Common myeloid progenitor, CD34-positive (primary cell): ENCODE measurements at places on chromosomes 5 and 9.

- peak; percentile 62 for DNase-seq
Measured at GRCh38 chr5:81898403-81898802, 73.4 kb upstream of the ATG10 start.

DNA sequence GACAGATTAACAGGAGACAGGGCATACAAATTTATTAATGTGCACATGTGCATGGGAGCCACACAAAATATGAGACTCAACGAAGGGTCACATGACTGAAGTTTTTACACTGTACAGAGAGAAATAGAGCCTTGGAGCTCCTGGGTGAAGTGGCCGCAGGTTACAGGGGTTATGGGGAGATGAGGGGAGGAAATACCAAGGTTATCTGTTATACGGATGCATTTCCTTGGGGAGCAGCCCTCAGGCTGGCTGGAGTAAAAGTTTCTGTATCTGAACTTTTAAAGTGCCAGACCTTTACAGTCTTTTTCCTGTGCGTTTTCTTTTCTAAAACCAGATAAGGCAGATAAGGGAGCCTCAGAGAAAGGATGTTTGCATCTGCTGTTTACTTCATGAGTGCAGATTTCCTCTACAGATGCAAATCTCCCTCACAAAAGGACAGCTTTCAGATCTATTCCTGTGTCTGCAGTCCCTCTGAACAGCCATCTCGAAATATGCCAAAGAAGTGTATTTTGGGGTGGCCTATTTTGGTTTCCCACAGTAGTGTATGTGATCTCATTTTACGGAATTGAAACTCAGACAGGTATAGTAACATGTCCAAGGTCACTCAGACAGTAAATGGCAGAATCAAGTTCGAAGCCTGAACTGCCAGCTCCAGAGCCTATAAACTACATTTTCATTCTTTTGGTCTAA is 139.3 kb upstream of the FBXL17 start:
- no peak for DNase-seq

DNA sequence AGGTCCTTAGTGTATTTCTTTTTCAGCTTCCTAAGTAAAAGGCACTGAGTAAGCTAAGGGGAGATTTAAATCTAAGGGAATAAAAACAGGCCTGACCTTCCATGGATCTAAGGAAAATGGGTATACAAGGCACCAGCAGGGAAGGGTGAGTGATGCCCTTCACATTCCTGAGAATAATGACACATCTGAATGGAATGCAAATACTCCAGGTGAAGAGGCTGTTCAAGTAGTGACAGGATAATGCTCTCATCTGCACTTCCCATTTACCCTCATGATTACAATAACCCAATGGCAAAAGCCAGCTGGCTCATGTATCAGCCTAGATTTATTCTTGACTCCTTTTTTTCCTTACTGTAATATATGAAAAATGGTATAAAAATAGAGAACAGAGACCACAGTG is 216.2 kb upstream of the ACTBL2 start:
- DNase-seq: no peak

- DNase-seq: no peak
Measured at GRCh38 chr9:114027863-114028465, 50.1 kb downstream of the AMBP start.

DNA sequence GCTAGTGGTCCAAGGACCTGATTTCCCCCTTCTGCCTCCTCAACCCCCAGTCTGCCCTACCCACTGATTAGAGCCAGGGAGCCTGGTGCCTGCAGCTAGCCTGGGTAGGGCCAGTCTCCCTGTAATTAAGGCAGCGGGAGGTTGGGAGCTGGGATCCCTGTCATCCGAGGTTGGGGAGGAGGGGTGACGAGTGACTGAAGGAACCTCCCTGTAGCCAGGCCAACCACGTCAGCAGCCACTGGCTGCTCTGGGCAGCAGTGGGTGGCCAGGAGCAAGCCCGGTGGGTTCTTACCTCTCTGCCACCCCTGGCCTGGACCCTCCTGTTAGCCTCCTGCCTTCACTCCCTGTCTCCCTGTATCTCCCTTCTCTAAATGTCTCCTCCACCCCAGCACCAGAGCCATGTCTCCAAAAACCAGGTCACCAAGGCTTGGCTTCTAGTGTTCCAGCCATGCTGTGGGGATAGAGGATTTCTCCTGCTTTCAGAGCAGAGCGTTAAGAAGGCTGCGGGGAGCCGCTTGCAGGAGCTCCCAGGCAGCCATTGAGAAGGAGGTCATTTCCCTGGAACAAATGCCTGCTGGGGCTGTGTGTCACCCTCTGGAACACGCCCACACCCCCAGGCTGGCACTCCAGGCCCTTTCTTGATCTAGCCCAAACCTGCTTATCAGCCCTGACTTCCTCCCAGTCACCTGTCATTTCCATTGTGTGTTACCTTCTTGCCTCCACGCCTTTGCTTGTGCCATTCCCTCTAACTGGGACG is 65.0 kb upstream of the GGTA1 start:
- DNase-seq: no peak

GRCh38 chr5:158837908-158838307 is 261.8 kb downstream of the EBF1 start:
- DNase-seq: no peak

GRCh38 chr5:171258737-171259415 is 50.2 kb upstream of the TLX3 start:
- no peak for DNase-seq

DNA sequence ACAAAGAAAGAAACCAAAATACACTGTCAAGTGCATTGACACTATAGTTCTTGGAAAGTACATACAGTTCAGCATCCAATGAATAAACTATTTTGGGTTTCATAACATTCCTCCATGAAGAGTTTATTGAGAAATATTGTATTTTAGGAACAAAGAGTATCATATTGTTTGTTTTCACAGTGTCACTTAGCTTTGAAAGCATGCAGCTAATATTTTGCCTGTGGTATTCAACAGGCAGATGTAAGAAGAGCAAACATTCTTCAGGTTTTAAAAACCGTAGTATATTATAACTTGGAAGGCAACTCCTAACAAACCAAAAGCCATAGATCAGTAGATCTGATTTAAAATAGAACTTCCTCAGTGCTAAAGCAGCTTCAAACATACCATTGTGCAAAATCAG is 4.5 kb downstream of the PRELID2 start:
- no peak for DNase-seq

DNA sequence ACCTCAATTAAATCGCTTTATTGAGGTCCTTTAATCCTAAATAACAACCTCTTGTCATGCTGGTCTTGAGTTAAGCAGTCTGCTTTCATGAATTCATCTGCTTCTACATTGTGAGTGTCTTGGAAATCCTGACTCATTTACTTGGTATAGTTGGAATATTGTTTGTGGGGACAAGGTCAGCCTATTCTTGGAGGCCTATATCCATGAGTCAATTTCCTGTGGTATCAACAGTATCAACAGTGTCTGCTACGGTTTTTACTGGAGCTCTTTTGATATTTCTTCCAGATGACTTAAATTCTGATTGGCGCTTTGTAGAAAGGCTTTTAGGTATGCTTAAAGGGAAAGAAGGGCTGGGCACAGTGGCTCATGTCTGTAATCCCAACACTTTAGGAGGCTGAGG is 71.2 kb upstream of the PARP8 start:
- peak; percentile 46 for DNase-seq

DNA sequence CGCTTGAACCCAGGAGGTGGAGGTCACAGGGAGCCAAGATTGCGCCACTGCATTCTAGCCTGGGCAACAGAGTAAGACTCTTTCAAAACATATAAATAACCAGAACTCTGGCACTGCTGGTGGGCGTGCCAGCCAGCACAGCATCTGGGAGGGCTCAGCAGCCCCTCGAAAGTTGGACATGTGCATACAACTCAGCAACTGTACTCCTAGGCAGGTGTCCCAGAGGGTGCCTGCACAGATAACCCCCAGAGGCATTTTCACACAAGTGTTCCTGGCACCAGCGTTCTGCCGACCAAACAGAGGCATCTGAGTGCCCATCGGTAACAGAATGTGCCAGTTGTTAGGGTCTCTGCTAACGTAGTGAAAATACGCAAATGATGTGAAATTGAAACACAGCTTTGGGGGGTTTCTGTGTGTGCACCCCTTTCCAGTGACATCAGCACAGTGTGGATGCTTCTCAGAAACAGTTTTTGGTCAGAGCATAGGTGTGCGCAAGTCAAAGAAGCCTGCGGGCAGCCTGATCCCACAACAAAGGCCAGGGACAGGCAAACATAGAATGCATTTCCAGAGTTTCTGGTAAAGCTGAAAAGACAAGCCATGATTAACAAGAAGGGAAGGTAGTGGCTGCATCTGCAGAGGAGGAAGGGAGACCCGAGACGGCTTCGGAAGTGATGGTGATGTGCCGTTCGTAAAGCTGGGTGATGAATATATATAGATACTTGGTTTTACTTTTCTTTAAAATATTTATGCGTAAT is 190.2 kb downstream of the CACNA1B start:
- DNase-seq: no peak

DNA sequence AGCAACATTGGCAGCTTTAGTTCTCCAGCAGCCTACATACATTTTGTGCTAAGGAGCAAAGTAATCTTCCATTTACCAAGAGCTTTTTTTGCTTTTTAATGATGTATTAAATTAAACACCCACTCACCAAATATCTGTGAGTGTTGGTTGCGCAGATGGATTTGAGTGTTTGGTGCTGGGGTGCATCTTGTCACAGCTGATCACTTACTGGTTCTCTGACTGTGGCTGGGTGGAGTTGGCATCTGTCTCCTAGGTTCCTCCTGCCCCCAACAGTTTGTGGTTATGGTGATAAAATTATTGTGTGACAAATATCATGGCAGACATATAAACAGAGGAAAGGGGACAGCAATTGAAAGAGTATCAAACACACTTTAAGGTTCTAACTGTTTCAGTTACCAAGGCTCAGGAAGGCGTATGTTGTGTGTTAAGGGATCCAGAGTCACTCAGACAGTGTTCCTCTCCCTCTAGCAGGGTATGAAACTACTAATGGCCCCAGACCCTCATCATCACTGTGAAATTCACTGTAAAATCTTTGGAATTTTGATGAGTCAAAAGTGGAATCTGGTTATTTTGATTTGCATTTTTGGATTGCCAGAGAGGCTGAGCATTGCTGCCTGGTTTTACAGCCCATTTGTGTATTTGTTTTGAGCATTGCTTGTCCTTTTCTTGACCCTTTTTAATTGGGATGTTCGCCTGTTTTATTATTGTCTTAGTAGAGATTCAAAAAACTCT is 81.7 kb downstream of the PDE8B start:
- DNase-seq: no peak

DNA sequence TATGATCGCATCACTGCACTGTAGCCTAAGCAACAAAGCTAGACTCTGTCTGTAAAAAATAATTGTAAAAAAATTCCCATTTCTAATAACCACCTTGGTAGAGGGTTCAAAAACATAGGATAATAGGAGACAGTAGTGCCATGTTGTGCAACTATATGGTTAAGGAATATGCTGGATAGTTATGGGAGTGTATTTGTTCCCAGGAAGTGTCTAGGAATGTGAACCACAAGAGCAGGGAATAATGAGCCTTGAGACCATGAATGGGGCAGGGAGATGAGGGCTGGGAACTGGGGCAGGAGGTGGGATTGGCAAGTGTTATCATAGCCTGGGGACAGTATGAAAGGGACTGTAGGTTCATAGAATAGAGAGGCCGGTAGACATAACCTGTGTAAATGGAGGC is 50.4 kb downstream of the RUSC2 start:
- no peak for DNase-seq

- no peak for DNase-seq
Measured at GRCh38 chr5:125038477-125038876, 292.0 kb upstream of the ZNF608 start.
